ENCODE measurements at places on chromosomes 11 and 22.

DNA sequence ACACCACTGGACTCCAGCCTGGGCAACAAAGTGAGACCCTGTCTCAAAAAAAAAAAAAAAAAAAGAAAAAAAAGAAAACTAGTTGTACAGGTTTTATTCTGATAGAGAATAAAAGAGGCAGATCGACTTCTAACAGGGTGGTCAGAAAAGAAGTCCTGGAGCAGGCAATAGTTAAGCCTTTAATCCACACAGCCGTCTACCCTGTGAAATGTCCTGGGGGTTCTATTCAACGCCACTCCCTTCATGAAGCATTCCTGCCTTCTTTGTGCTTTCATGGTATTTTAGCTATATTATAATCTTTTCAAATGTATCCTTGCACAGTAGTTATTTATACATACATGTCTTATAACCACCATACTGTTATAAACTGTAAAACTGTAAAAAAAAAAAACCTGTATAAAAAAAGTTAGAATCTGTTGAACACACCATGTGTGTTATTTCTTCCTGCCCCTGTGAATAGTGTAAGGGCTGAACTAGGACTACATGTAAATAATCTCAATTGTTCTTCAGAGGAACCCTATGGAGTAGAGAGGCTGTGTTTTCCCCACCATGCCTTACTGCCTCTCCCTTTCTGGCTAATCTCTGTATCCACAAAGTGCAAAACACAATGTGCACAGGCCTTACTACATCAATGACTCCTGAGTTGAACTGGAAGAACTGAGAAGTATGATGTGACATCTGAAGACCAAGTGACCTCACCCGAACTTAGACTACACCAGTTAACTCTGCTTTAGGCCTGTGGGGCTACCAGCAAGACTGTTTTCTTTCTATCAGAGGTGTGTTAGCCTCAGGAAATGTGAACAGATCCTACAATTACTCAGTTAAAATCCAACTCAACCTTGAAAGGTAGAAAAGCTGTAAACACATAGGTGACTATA lies 25.3 kb downstream of the PRCP start:
- no peak for DNase-seq

- DNase-seq, result no peak
Measured at GRCh38 chr11:36057379-36058042, 113.6 kb downstream of the LDLRAD3 start.

GRCh38 chr11:76778874-76779273 lies 4.3 kb upstream of the TSKU start:
- DNase-seq, result no peak

GRCh38 chr11:86570020-86570419 lies 102.4 kb downstream of the ME3 start:
- DNase-seq, result no peak

GRCh38 chr22:39026509-39027150 lies 5.7 kb downstream of the APOBEC3D start:
- DNase-seq, result no peak
